ENCODE measurements at places on chromosomes 12 and 14.
A peak's percentile ranks its signal among the peaks of the same experiment; 100 is the strongest.

- no peak for DNase-seq
Observed at GRCh38 chr14:99549684-99550083, 54.3 kb downstream of the CCDC85C start.

DNA sequence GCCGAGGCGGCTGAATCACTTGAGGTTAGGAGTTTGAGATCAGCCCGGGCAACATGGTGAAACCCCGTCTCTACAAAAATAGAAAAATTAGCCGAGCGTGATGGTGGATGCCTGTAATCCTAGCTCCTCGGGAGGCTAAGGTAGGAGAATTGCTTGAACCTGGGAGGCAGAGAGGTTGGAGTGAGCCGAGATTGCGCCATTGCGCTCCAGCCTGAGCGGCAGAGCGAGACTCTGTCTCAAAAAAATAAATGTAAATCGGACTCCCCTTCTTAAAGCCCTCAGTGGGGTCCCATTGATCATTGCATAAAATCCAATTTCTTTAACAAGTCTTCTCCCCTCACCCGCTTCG, 908 bp downstream of the TDP1 start:
- no peak for DNase-seq

DNA sequence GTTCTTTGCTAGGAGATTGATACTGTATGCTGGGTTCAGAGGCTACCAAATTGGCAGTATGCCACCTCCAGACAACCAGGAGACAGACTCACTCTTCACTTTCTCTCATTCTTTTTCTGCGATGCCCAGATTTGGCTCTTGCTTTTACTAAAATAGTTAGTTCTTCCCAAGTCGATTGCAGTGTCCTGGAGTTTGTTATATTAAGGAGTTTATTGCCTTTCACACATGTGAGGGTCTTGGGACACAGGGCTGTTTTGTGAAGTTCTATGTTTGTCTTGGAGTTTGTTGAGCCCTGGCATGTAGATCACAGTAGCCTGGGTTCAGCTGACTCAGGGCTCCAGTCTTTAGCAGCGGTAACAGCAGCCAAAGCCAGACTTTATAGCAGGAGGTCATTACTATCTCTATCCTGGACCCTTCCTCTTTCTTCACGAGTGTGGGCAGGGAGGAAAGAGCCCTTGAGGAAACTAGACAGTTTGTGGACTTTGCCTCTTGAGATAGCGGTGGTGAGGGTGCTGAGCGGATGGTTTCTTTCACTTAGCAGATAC, 1.6 kb downstream of the MLEC start:
- no peak for DNase-seq

DNA sequence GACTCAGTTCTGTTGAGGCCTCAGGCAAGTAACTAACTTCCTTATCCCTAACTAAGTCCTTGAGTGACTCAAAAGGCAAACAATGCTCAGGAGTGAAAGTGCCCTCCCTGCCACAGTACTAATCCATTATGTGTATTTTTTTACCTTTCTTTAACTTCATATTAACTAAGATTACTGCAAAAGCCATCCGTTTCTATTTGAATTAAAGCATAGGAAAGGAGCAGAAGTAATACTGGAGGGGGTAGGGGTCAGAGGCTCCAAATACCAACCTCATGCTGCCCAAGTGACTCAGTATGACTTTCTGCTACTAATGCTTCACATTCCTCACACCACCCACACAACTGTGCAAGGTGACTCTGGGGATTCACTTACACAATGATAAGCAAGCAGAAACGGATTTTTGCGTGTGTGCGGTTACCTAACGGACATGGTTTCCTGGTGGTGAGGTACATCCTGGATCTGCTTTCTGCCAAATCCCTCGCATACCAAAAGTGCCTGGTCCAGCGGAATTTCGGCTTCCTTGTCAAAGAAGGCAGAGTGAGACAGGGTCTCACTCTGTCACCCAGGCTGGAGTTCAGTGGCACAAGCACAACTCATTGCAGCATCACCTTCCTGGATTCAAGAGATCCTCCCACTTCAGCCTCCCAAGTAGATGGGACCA, 25.1 kb downstream of the MOK start:
- no peak for DNase-seq

GRCh38 chr12:121796855-121797751, 3.6 kb upstream of the RHOF start:
- DNase-seq = peak; percentile 68

GRCh38 chr12:41108032-41108431, 80.1 kb upstream of the PDZRN4 start:
- no peak for DNase-seq

DNA sequence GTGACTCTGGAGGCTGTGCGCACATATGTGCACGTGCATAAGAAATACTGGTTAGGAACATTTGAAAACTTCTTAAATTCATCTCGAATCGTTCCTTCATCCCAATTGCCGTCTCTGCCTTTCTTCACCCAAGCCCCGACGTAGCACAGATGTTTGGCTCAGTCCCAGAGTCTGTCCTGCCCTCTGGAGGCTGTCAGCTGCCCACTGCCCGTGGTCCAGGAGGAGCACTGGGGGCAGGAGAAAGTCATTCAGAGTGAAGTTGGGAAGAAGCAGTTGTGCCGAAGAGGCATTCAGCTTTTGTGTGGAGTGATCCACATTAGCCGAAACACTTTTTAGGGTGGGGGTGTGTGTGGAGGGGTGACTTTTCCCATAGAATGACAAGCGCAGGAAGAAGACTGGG, 124.9 kb downstream of the TSPAN9 start:
- no peak for DNase-seq

DNA sequence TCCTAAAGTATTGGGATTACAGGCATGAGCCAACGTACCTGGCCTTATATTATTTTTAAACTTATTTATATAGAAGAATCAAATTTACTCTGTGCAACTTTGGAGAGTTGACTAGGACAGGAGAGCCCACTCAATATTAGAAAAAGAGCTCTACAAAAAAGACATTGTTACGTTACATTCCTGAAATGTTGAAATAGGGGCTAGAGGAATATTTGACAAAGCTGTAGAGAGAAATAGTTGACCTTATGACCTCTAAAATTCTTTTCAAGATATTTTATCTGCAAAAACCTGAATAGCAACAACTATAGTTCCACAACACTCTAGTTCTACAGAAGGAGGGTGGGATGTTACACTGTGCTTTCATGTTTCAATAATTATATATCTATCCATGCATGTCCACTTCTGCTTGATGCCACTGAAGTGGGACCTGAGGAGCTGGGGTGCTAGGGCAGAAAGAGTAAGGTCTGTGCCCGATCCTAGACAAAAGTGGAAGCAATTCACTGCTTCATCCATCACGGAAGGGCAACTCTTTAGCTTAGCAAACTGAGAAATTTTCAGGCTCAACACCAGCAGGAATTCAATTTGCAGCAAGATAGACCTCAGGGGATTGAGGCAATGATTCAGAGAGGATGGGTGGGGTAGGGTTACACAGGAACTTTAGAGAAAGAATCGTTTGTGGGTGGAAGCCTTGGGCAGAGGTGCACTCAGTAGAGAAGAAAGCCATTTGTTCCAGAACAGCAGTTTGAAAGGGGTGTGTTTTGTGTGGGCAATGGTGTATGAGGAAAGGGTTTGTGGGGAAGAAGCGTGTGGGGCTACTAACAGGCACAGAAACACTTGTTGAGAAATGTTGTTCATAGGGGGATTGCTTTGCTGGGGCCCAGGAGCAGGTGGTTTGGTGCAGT, 16.0 kb upstream of the RNASE10 start:
- DNase-seq = no peak

- DNase-seq = no peak
Observed at GRCh38 chr14:75979071-75979571, 2.7 kb downstream of the TGFB3 start.

DNA sequence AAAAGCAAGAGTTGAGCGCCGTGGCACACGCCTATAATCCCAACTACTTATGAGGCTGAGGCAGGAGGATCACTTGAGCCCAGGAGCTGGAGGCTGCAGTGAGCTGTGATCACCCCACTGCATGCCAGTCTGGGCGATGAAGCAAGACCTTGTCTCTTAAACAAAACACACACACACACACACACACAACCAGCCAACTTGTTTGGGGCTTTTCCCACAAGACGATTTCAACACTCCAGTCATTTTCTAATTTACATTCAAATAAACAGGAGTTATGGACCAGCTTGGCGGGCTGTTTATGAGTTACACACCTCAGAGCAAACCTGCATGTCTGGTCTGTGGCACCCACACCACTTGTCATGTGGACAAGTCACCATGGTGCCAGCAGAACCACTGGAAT, 6.7 kb downstream of the GLTP start:
- DNase-seq = no peak

GRCh38 chr12:92466391-92467305, 236.1 kb upstream of the PLEKHG7 start:
- no peak for DNase-seq

DNA sequence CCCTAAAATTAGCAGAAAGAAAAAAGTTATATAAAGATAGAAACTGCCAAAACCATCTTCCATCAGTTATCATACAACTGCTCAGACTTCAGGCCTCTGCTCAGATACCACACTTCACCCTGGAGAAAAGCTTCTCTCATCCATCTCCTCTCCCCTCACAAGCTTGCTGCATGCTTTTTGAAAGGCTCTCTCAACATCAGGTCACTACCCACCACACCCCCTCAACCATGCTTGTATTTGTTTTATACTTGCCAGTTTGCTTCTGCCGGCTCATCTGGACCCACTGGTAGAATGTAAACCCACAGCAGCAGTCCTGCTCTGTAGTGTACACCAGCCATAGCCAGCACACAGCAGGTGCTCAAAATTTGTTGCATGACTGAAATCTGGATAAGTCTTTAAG, 8.8 kb downstream of the PPP1CC start:
- no peak for DNase-seq

Data from cortex of kidney (tissue), 1 donor.